Stimulated activated CD8-positive, alpha-beta memory T cell treated with anti-CD3 and anti-CD28 coated beads, Interleukin-2, amount 100 ng/mL, for 1 hour (primary cell): ENCODE measurements at places on chromosomes 6 and 20.

DNA sequence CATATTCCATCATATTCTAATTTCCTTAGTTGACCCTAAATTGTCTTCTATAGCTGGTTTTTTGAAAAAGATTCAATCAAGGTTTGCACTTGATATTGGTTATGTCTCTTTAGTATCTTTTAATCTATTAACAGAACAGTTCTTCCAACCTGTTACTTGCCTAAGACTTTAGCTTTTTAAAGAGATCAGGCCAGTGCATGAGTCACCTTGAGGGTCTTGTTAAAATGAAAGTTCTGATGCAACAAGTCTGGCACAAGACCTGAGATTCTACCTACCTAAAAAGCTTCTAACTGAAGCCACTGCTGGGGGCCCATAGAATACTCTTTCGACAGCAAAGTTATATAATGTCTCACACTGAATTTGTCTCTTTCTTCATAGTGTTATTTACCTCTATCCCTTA lies 3.2 kb downstream of the USP45 start:
- DNase-seq: no peak

GRCh38 chr20:54123587-54124180 lies 50.1 kb downstream of the CYP24A1 start:
- no peak for DNase-seq

- no peak for DNase-seq
Observed at GRCh38 chr6:33166811-33167210, 25.5 kb downstream of the COL11A2 start.

DNA sequence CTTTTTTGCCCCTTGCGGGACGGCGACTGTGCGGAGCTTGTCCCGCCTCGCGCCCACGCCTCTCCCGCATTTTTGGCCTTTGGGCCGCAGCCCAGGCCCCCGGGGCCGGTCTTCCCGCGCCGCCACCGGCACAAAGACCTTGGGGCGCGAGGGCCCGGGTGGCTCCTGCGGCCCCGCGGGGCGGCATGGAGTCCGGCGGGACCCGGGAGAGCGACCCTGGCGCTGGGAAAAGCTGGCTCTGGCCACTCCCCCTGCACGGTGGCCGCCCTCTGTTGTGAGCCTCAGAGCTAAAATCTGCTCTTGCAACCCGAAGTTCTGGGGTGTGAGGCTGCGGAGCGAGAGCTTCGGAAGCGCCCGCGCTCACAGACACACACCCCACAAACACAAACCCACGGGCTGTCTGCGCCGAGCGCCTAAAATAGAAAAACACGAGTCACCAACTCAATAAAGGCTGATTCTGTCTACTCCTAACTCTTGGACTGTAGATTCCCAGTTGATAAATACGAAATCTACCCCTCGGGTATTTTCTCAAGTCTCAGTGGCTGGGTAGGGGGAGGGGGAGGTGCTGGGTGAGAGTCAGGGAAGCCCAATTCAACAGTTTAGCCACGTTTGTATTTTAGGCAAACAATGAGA lies 496 bp upstream of the BEND3 start:
- no peak for DNase-seq

- DNase-seq: no peak
Observed at GRCh38 chr6:138157986-138158638, 3.6 kb upstream of the ARFGEF3 start.

DNA sequence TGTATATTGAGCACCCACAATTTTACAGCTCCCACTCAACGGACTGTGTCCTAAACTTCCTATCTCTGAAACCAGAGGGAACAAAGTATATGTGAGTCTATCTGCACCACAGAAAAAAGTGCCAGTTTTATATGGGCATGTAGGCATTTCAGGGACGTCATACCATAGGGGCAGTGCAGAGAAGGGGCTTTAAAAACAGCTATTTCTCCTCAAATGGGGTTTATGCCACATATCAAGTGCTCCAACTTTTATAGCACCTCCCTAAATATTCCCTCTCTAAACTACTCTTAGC lies 28.9 kb upstream of the ASF1A start:
- no peak for DNase-seq

GRCh38 chr6:31965700-31966099 lies 6.2 kb downstream of the DXO start:
- DNase-seq: no peak

DNA sequence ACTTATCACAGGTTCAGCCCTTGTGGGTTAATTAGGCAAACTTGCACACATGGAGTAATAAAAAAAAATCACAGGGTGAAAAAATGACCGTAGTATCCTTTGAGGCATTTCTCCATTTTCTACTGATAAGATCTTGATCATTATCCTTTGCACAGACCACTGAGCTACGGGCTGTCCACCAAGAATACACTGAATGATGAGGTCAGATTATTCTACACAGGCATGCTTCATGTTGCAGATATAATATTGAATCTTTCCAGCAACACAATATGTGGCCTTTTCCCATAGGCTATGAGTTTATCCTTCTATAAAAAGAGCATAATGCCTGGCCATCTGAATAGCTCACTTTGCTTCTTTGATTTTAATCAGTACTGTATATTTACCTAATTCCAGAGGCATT lies 168.9 kb downstream of the FRK start:
- no peak for DNase-seq

DNA sequence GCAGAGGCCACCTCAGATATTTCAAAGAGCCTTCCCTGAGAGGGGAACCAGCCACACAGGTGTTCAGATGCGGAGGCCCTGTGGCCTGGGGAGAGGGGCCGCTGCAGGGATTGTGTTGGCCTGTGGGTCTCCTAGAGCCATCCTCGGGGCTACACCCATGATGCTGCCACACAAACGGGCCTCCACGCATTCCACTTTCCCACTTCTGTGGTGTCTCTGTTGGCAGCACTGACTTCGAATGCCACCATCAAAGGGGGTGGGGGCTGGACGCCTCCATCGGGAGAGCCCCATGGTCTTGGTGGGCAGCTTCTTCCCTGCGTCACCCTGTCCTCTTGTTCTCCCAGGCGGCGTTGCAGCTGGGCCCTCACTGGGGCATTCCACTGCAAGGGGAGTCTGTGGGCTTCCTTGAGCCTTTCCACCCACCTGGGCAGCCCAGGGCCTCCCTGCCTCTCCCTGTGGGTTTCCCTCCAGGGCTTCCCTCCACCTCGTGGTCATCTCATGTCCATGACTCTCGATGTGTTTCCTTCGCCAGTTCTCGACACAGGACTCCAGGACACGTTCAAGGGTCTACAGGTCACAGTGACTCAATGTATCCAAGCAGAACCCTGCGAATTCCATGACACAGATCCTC lies 145.5 kb downstream of the ERMARD start:
- DNase-seq: no peak

DNA sequence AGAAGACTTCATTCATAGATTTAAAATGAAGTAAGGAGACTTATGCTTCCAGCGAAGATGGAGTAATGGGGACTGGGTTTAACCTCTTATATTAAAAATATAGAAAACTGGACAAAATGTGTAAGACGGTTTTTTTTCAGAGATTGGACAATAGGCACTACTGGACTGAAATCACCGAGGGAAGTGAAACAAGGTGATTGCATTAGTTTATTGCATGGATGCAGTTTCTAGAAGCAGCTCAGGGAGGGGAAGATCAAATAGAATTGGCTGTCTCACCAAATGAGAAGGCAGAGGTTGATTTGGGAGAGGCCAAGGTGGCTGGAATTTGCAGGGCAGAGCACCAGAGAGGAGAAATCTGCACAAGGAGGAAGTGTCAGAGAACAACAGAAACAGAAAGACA lies 162.6 kb downstream of the DNAH8 start:
- DNase-seq: no peak

DNA sequence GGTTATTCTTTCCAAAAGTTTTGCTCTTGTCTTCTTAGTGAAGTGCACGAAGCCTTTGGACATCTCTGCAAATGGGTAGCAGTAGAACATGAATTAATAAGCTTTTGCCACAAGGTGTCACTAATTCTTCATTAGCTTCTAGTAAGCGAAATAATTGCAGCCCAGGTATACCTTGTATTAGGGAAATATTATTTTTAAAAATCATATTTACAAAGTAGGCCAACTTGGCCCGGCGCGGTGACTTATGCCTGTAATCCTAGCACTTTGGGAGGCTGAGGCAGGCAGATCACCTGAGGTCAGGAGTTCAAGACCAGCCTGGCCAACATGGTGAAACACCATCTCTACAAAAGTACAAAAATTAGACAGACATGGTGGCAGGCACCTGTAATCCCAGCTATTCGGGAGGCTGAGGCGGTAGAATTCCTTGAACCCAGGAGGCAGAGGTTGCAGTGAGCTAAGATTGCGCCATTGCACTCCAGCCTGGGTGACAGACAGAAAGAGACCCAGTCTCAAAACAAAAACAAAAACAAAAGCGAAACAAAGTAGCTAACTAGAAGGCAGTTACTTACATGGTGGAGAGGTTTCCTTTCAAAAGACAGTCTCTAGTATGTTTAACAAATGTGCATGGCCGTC lies 8.8 kb upstream of the RSPH3 start:
- no peak for DNase-seq

DNA sequence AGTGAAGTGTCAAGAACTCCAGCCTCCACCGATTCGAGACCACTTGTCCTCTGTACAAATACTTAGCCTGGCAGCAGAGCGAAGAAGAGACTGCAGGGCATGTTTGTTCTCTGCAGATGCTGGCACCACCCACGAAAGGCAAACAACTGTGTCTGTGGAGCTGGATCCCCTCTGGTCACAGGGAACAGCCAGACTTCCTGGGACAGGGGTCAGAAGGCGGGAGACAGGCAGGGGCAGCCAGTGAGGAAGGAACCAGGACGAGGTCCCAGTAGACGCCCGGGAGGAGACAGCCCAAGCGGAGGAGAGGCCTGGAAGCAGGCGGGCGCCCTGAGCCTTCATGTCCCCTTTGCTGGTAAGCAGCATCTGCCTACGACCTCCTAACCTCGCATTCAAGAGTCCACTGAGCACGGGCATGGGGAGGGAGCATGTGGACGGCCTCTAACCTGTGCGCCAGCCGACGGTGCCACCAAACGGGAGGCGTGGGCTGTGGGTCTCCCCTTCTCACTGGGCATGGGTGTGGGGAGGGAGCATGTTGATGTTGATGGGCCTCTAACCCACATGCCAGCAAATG lies 265.5 kb downstream of the DLL1 start:
- no peak for DNase-seq

- no peak for DNase-seq
Observed at GRCh38 chr6:44003345-44004061, 123.7 kb downstream of the MRPL14 start.

- DNase-seq: no peak
Observed at GRCh38 chr20:52457826-52458225, 266.2 kb upstream of the ZFP64 start.

DNA sequence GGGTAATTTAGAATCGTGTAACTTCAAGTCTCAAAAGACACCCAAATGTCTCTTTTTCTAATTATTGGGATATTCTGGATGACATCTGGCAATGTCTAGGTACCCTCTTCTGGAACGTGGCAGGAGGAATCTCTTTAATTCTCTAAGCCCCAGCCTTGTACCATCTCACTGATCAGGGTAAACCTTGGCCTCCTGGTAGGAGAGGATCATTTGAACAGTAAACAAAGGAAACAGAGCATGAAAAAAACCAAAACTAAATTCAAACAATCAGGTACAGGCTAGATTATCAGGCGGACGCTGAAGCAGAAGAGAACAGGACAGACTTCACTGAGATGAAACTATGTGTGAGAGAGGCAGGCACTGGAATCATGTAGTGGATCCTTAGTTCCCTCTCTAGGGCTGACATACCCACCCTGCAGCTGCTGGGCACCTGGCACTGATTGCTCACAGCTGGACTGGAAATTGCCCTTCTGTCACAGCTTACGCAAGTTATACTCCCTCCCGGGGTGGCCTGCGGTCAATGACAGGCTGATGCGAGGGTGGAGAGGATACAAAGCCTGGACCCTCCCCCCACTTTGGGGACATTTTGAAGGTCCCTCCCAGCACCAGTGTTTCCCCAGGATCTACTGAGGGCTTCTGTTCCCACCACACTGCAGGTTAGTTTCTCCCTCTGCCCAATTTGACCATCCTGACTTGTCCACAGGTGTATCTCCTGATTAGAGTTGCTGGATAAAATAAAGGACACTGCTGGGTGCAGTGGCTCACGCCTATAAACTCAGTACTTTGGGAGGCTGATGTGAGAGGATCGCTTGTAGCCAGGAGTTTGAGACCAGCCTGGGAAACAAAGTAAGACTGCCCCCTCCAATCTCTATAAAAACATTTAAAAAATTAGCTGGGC lies 20.6 kb upstream of the ZBTB24 start:
- DNase-seq: no peak

DNA sequence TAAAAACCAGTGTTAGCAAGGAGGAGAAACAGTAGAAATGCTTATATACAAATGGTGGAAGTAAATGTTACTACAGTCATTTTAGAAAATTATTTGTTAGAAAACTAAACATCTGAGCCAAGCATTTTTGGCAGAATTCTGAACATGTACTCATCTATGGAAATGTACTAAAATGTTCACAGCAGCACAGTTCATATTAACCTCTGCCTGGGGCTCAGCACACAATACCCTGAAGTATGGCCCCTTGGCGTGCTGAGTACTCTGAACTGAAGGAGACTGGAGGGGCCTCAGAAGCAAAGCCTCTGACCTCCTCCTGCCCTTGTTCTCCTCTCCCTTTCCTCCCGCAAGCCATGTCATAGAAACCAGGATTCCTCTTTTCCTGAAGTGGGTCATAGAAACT lies 66.2 kb upstream of the RALGAPA2 start:
- no peak for DNase-seq

GRCh38 chr6:139965393-139965792 lies 590.9 kb upstream of the CITED2 start:
- DNase-seq: no peak

DNA sequence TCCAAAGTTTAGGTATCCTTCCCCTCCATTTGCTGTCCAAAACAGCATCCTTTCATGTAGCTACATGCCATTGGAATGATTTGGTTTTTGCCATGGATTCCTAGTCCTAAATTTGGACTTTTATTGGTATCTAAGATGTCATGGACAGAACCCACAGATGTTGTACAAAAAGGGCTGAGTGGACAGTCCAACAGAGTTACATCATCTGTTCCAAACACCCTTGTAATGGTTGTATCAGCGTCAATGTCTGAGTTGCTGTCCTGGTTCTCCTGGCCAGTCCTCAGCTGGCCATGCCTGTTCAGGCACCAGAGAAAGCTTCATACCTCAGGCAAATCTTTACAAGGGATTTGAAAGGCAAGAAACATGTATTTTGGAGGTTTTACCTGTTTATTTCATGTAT lies 191.3 kb downstream of the ESR1 start:
- no peak for DNase-seq

- DNase-seq: no peak
Observed at GRCh38 chr6:129744201-129744879, 34.4 kb upstream of the ARHGAP18 start.

GRCh38 chr6:168083514-168083885 lies 4.5 kb upstream of the FRMD1 start:
- no peak for DNase-seq

DNA sequence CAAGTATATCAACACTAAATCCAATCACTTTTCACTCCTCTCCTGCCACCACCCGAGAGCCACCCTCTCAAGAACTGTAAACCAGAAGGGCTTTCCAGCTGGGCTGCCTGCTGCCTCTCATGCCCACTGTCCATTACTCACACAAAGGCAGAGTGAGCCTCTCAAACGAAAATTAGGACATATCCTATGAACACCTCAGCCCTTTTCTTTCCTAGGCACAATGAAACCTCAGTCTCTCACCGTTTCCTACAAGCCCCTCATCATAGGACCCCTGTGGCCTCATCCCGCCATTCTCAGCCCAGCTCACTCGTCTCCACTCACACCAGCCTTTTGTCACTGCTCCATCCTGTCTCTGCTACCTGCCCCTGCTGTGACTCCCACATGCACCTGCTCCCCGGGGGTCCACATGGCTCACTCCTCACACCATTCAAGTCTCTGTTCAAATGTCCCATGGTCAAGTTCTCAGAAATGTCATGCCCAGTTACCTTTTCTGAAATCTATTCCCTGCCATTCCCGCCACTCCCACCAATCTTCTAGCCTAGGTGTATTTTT lies 7.4 kb downstream of the HLA-F start:
- DNase-seq: no peak

GRCh38 chr20:13984211-13984610 lies 6.2 kb downstream of the SEL1L2 start:
- DNase-seq: no peak
